ENCODE measurements at places on chromosomes 2 and 18.

DNA sequence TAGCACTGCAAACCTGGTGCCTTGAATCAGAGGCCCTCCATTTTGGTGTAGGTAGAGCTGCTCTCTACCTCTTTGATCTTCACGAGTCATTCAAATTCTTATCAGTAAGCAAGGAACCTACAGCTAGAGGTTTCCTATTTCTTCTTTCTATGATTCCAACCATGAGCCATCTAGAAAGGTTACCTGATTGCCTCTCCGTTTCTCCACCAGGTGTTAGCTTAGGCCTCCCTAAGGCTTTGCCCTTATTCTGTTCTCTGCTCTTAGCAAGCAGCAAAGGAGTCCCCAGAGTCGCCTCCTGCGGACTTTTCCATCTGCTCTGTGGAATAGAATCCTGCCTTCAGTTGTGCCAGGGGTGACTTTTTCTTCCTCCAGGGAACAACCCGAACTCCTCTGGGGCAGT is 173.6 kb downstream of the GRB14 start:
- no peak for DNase-seq

GRCh38 chr18:7855671-7856070 is 288.6 kb downstream of the PTPRM start:
- DNase-seq = no peak

DNA sequence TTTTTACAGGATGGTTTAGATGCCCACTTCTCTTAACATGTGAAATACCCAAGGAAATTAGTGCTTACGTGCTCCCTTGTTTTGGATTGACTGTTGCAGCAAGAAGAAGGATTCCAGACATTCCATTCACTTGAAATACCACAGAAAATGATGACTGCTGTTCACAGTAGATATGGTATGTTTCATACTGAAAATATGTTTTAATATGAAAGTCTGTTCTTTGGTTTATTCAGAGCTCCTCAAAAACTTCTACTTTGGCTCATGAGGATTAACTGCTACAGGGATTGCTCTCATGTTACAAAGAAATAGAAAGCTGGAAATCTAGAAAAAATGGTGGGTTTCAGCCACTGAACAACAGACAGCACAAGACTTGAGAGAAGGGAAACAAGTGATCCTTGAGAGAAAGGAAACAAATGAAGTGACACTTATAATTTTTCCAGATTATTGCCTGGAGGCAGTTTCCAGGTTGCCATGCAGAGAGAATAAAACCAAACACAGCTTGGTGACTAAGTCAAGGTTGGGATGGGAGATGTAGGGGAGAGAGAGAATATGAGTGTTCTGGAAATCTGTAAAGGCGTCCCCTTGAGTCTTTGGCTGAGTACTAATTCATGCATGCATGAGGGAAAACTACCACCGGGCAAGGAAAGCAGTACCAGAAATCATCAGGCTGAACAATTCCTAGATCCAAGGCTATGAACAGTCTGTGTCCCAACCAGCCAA is 348.1 kb downstream of the CLIP4 start:
- DNase-seq = peak; percentile 88

GRCh38 chr2:96656540-96656939 is 14.0 kb downstream of the FER1L5 start:
- DNase-seq = no peak

- no peak for DNase-seq
Observed at GRCh38 chr2:120708944-120709607, 26.6 kb upstream of the GLI2 start.

- no peak for DNase-seq
Observed at GRCh38 chr2:231714639-231715498, 6.5 kb downstream of the PTMA start.

GRCh38 chr2:64327510-64328414 is 126.2 kb upstream of the LGALSL start:
- no peak for DNase-seq

- no peak for DNase-seq
Observed at GRCh38 chr2:27863146-27863545, 27.0 kb downstream of the RBKS start.

DNA sequence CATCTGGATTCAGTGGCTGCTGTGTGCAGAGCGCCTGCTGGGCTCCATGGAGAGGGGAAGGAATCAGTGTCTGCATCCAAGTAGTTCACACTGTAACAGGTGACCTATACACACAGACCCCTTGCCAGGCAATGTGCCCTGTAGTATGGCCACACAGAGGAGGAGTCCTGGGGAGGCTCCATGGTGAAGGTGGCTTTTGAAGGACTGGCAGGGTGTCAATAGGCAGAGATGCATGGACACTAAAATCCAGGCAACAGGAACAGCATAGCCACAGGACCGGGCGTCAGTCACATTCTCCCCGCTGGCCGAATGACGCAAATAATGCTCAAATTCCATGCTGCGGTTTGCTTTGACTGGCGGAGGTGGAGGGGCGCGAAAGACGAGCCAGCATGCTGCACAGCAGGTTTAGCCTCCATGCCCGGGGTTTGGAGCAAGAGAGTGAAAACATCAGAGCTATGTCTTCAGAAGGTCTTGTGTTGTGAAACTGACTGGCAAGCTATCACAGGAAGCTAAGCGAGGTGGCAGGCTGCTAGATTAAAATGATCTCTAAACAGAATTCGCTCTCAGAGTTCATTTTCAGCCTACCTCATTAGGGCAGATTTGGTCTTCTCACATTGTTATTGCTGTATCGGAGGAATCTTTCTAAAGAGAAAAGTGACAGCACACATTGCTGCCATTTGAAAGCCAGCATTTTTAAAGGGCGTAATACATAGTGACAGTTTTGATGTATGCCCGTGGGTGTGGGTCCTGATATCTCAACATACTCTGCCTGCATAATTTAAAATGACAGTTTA is 1.2 kb upstream of the CHMP1B start:
- peak; percentile 96 for DNase-seq

DNA sequence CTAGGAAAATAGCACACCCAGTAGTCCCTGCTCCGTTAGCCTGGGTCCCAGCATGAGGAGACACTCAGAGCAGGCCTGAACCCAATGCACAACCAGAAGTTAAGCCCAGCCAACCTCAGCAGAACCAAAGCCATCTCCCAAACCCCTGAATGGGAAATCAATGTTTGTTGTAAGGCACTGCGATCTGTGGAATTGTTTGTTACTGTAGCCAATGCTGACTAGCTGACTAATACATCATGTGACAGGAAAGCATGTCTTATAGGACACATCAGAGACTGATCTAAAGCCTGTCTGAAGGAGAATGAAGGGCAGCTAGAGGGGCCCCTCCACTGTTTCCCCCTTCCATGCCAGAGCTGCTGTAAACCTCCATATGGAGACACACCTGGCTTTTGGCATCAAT is 96.4 kb downstream of the MARCHF4 start:
- DNase-seq = no peak

DNA sequence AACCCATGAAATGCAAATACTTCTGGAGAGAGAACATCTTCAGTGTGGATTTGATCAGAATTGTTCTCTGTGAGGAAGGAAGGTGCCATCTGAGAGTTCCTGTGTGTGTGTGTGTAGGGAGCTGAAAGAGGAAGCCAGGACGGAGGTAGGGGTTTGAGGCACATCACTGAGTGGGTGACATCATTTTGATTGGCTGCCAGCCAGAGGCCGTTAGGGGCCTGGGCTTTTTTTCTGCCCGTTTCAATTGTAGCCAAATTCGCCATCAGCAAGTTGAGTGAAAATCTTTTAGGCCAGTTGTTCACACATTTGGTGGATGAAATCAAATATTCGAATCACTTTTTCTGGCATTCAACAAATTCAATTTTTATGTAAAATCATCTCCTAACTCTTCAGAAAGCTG is 48.9 kb downstream of the TSN start:
- peak; percentile 32 for DNase-seq

DNA sequence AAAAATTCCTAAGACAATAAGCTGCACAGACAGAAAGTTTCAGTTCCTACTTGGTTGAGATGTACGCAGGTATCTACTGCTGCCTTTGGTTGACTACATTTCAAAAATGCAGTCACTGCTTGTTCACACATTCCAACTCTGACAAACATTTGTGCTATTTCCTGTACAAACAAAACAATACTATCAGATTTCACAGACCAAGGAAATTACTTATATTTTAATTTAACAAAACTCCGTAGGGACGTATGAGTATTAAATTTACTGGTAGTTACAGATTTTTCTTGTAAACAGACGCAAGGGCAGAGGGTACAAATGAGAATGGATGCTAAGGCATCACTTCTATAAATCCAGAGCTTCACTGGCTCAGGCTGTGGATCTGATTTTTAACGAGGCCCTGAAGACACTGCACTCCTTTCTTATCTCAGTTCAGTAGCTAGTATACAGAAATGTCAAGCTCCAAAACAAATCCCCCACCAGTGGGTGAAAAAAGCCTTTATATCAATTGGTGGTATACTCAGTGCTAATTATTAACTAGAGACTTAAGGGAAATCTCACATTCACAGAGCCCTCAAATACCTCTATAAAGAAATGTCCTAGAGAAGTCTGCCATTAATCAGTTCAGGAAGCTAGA is 31.7 kb upstream of the TTC32 start:
- DNase-seq = peak; percentile 64

DNA sequence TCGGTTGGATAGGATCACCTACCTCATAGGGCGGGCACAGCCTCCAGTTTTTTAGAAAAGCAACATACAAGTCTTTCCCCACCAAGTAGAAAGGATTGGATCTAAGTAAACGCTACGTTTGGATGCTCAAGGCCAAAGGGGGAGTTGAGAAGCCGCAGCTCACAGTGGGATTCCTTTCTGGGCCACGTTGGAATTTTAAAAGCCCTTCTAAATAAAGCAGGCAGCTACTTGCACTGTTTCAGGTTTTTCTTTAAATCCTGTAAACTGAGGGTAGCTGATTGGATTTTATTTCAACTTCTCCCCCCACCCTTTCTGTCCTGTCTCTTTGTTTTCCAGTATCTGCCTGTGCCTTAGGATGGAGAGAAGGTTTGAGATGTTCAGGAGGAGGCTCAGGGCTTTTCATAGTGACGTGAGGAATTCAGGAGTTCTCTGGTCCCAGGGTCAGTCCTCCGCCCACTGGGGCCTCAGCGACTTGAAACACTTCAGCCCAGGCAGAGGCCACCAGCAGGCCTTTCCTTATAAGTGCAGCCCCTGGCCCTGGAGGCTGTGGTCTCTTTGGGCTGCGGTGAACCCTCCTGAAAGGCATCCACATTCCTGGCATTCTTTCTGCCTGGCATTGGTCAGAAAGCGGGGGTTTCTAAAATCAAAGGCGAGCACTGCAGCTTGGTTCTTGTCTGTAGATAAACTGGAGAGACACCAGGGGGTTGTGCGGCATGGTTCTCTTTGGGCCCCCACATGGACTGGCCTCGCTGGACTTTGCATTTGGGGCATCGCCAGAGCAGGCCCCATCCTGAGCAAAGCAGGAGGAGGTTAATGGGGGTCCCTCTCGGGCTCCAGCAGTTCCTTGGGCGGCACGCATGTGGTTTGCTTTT is 44.5 kb downstream of the SH3BP4 start:
- DNase-seq = peak; percentile 79

GRCh38 chr2:233976690-233977294 is 59.6 kb downstream of the TRPM8 start:
- DNase-seq = peak; percentile 76

DNA sequence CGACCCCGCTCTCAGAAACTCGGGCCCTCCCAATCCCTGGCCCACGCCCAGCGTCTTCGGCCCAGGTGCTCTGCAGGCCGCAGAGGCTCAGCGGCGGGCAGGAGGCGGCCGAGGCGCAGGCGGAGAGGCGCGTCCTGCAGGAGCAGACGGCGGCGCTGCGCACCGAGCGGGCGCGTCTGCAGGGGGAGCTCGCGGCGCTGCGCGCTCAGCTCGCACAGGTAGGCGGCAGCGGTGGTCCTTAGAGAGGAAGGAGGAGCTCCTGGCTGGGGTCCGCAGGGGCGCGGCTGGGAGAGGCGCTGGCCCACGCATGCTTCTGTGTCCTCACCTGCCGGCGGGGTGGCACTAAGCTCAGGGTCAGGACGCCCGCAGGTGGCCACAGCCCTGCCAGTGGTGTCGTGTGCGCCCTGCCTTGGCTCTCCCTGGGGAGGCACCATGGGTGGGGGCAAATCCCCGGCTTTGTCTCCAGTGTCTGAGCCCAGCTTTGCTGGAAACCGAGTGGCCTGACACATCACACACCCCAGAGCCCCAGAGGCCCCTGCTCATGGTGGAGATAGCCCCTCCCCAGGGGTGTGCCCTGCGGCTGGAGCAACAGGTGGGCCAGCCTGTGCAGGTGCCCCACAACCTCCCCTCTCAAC is 14.9 kb upstream of the SNED1 start:
- peak; percentile 16 for DNase-seq

GRCh38 chr2:116769514-116769913 is 1045.0 kb upstream of the DDX18 start:
- no peak for DNase-seq

- DNase-seq = no peak
Observed at GRCh38 chr2:97669448-97669847, at the start of gene C2orf92. C2orf92 (plus strand) TSS chr2:97669713; CDS start chr2:97669789, 76 bp downstream.

DNA sequence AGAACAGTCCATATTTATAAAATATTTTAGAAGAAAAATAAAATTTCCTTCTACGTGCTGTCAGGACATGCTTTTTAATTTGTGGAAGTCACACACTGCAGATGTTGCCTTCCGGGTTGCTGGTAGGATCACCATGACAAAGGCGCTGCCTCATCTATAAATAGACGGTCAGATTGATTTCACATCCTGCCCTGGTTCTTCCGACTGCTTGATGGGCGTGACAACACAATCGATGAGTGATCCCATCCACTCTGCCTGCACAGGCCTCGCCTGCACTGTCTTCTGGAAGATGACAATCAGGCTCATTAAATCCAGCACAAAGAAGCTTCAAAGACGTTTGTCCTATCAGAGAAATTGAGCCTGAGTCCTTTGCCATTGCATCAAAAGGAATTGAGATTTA is 318.9 kb upstream of the TRIB2 start:
- DNase-seq = no peak

- peak; percentile 75 for DNase-seq
Observed at GRCh38 chr2:213162516-213163118, 11.2 kb upstream of the IKZF2 start.

- peak; percentile 82 for DNase-seq
Observed at GRCh38 chr2:222753251-222753824, 81.9 kb downstream of the MOGAT1 start.

DNA sequence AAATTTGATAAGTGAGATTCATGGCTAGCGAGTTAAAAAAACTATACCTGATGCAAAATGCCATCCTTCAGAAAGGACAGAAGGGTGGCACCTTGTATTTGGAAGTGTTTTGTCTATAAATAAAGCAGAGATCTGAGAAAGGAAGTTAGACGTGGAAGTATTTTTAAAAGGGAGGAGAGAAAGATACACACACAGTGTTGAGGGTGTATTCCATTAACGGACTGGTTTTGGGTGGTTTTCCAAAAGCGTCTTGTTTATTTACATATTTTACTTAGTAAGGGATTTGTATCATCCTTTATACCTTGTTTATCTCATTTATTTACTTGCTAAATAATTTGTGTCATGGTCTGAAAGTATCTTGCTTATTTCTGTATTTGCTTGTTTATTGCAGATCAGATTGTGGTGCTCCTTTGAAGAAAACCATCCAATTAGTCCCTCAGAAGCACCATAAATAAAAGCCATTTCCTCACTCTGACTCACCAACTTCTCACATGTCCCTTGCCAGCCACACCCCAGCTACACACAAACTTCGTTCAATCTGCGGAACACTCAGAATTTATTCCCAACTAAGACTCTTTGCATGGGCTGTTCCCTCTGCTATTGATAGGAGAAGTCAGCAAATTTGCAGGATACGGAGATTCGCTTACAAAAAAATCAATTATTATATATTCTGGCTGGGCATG is 90.8 kb downstream of the FAM124B start:
- no peak for DNase-seq
